GM13976 (cell line): ENCODE measurements at places on chromosomes 12 and 14.

GRCh38 chr14:59302313-59302712 lies 113.8 kb downstream of the DAAM1 start:
- no peak for DNase-seq

DNA sequence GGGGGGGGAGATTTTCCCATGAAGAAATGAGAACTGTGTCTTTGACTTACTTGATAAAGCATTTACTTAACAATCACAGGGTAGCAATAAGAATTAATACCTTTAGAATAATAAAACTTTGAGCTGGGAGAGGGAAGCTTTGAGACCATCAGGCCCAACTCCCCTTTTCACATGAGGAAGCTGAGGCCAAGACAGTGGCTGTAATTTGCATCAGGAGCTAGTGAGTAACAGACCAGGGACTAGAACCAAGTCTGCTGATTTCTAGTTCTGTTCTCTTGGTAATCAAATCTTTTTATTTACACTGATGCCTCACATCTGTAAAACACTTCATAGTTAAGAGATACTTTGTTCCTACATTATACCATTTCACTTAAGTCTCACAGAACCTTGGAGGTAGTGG lies 28.7 kb downstream of the TTC8 start:
- DNase-seq: no peak

- DNase-seq: no peak
Observed at GRCh38 chr12:132638541-132639408, 20.2 kb downstream of the P2RX2 start.

- DNase-seq: no peak
Observed at GRCh38 chr12:52975820-52976573, 27.1 kb downstream of the KRT18 start.

- peak; percentile 64 for DNase-seq
Observed at GRCh38 chr12:121159467-121160307, 27.0 kb downstream of the P2RX7 start.

GRCh38 chr12:98109266-98109665 lies 406.1 kb upstream of the TMPO start:
- DNase-seq: no peak

DNA sequence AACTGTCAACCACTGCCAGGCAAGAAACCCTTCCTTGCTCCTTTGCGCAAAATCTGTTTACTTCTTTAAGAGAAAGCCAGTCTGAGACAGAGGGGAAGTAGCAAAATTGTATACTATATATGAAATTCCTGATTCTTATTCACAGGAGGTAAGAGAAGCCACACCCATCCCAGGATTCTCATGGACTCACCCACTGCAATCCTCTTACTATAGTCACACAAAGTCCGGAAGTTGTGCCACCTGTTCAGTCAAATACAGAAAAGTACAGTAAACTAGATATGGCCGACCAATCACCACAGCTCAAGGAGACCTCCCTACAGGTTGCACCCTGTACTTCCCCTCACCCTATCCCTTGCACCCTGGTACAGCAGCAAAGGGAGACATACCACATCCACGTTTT lies 2.9 kb downstream of the PRMT5 start:
- no peak for DNase-seq

DNA sequence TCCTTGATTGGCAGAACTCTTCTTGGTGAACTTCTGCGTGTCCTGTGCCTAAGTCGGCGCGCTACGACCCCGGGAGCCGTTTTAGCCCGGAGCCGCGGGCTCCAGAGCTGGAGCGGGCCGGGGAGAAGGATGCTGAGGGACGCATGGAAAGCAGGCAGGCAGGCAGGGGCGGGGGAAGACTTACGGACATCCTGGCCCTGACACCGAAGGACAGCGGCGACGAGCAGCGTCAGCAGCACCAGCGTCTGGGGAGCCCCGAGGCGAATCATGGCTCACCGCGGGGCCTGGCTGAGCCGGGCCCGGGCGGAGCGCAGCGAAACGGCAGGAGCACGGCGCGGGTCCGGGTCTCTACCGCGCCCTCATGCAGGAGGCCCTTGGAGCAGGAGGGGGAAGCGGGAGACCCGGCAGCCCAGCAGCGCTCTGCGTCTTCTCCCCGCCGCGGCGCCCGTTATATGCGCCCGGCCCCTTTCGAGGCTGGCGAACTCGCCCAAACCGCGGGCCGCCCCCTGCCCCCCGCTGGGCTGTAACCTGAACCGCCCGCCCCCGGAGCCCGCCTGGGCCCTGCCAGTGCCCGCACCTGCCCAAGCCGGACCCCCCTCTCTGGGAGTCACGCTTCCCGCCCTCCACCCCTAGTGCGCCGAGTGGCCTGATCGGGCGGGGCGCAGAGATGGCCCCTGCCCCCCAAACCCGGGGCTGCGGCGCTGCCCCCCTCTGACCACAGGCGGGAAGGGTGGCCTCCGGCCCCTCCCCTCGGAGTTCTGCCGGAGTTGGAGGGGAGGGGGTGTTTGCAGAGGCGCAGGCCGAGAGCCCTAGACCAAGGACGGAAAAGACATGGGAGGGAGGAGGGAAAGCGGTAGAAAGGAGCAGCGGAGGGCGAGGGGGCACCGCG lies at the start of gene COL2A1:
TSS of gene COL2A1 (minus strand) at position 424 of the 889 bp plus-strand sequence. CDS start at position 269, 155 bp downstream.
- DNase-seq: peak; percentile 58

GRCh38 chr14:33737446-33737845 lies 213.4 kb downstream of the EGLN3 start:
- DNase-seq: no peak

- no peak for DNase-seq
Observed at GRCh38 chr14:104895207-104895785, 29.4 kb upstream of the PLD4 start.

GRCh38 chr14:99716850-99717681 lies 33.0 kb downstream of the CYP46A1 start:
- no peak for DNase-seq

GRCh38 chr14:99915305-99916090 lies 122.3 kb downstream of the EML1 start:
- DNase-seq: no peak

DNA sequence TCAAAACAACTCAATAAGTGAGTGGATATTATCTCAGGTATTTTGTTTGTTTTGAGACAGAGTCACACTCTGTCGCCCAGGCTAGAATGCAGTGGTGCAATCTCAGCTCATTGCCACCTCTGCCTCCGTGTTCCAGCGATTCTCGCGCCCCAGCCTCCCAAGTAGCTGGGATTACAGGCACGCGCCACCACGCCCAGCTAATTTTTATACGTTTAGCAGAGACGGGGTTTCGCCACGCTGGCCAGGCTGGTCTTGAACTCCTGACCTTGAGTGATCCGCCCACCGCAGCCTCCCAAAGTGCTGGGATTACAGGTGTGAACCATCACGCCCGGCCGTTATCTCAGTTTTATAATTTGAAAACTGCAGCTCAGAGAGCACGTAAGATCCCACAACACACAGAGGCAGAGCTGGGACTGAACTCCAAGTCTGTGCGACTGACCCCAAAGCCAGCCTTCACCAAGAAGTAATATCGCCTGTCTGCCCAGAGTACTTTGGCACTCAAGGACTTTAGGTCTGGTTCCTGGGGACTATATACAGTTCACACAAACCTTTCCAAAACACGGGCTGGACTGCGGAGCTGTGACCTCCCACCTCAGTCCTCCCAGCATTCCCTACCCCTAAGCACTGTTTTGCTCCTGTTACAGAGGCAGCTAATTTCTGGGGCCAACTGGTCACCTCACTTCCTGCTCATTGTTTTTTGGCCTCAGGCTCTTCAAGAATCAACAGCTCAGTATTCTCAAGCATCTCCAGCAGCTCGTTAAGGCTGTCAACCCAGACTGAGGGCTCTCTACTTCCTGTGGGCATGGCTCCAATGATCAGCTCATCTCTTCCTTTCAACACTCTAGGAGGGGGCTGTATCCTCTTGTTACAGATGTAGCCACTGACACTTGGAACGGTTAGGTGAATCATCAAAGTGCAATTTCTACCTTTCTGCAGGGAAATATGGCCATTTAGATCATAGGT lies 22.5 kb downstream of the TESC start:
- DNase-seq: no peak

- no peak for DNase-seq
Observed at GRCh38 chr12:92900941-92901340, 28.2 kb downstream of the EEA1 start.

DNA sequence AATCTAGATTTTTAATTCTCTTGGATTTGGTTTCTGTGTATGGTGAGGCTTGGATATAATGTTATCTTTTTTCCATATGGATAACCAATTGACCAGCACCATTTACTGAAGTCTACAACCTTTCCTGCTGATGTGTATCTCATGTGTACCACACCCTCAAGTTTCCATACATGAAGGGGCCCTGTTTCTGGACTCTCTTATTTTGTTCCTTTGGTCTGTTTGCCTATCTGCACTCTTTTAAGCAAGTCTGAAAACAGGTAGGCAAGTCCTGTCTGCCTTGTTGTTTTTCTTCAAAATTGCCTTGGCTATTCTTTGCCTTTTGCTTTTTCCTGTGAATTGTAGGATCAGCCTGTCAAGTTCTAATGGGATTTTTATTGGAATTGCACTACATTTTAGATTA lies 44.6 kb downstream of the MAX start:
- DNase-seq: no peak

DNA sequence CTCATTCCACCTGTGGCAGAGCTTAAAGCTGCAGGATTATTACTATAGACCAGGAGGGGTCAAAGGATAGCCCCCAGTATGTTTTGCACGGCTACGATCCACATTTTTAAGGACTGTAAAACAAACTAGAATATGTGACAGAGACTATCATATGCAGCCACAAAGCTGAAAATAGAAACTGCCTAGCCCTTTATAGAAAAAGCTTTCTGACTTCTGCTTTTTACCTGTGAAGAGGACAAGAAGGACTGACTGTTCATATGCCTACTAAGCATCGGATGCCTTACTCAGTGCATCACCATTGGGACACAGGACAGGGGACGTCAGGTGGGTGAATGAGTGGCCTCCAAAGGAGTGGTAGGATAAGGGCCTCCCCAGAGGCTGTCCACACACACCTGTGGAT lies 29.8 kb downstream of the SPTB start:
- DNase-seq: no peak

- no peak for DNase-seq
Observed at GRCh38 chr12:121545480-121545879, 35.3 kb downstream of the KDM2B start.

DNA sequence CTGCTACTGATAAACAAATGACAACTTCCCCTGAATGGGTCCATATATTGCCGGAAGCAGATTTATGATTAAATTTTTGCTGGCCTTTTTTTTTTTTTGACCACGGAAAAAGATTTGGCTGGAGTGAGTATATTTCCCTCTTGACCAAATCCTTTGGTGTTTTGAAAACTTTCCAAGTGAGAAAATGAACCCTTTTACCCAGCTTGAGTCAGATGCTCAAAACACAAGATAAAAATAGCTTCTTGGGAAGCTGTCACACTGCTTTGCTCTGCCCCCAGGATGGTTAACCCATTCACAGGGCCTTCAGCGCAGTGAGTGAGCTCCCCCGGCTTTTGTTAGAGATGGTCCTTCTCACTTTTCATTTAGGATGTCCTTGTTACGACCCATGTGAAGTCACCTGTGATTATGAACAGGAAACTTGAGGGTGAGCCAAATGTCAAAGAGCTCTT lies 224.3 kb downstream of the PELI2 start:
- DNase-seq: no peak

DNA sequence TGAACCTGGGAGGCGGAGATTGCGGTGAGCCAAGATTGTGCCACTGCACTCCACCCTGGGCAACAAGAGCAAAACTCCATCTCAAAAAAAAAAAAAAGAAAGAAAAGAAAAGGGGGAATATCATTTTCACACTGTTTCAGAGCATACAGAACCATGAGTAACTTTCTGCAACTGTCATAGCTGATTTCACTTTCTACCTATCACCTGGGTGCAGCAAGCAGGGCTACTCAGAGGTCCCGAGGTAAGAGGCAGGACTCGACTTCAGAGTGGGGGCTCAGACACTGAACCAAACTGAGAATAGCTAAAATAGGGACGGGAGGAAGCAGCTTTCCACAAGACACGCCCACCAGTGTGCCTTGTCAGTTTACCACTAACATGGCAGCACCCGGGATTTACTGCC lies 29.8 kb downstream of the OR10P1 start:
- DNase-seq: no peak

GRCh38 chr12:51702587-51702986 lies 111.6 kb downstream of the SCN8A start:
- DNase-seq: no peak

GRCh38 chr12:6828781-6829535 lies 751 bp downstream of the P3H3 start:
- DNase-seq: peak; percentile 71

DNA sequence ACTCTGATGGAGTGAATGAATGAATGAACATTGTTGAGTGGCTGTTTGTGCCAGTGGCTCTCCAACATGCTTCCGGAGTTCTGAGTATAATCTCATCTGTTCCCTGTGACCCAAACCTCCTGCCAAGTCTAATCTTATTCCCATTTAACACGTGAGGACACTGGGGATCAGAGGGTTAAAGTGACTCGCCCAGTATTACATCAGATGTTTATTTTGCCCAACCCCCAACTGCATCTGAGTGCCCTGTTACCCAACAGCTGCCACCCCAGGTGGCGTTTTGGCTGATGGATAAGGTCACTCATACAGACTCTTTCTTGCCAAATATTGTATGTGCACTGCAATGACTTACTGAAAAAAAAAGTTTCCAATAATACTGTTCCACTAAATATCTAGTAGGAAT lies 210.9 kb downstream of the EXOC5 start:
- no peak for DNase-seq

DNA sequence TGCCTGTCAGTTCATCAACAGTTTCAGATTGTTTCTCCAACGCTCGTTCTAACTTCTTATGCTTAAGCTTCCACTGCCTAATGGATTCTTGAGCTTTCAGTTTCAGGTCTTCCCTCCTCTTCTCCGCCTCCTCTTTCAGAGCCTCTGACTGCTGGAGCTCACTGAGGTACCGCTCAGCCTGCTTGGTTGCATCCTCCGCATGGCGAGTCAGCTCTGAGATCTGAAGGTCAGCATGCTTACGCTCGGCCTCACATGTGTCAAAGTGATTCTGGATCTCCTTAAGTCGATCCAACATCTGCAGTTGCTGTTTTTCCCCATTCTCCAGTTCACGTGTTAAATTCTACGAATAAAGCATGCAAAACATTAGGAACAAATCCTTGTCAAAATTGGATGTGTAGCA lies 148.8 kb downstream of the CEP128 start:
- DNase-seq: no peak
